ENCODE measurements at places on chromosomes 2 and 18.
A peak's percentile ranks its signal among the peaks of the same experiment; 100 is the strongest.

DNA sequence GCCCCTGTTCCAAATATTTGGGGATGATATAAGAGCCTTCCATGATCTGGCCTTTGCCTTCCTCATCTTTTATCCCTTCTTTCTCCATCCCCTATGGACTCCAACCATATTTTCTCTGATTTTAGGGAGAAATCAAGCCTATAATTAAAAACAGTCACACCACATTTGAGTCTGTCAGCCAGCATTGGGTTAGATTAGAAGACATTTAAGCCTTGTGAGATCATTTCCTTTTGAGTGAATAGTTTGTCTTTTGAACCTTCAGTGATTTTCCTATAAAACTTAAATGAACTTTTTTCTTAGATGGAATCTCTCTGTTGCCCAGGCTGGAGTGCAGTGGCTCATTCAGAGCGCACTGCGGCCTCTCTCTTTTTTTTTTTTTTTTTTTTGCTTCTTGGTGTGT lies 7.6 kb upstream of the C18orf32 start:
- DNase-seq = no peak

GRCh38 chr2:136247204-136247950 lies 129.4 kb upstream of the CXCR4 start:
- no peak for DNase-seq

DNA sequence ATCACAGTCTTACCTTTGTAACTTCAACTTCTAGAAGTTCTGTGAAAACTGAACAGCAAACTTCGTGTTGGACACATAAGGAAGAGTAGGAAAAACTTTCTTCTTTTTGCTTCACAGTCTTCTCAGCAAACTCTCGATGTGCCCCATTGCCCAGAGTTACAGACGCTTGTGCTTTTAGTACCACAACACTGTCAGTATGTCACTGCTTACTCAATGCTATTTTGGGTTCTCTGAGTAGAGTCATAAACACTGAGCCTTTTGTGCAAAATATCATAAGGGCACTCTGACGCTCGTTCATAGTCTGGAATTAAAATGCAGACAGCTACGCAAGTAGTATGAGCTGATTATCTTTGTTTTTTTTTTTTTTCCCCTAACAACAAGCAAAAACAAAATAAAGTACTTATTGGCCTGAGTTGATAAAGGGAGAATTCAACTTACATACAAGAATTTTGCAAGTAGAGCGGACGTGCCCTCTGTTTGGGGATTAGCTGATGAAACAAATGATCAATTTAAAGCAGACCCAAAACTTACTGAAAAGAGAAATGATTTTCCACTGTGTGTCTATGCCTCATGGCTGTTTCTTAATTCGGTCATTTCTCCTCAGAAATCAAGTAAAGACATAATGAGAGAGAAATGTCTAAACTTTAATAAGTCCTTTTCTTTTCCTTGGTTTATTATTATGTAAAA lies at the start of gene CDH19:
CDH19 (minus strand) TSS at position 150 of the 687 bp plus-strand sequence. CDS start 31,886 bp downstream, outside the sequence.
- DNase-seq = no peak

GRCh38 chr2:216126943-216127342 lies 17.8 kb downstream of the XRCC5 start:
- no peak for DNase-seq

DNA sequence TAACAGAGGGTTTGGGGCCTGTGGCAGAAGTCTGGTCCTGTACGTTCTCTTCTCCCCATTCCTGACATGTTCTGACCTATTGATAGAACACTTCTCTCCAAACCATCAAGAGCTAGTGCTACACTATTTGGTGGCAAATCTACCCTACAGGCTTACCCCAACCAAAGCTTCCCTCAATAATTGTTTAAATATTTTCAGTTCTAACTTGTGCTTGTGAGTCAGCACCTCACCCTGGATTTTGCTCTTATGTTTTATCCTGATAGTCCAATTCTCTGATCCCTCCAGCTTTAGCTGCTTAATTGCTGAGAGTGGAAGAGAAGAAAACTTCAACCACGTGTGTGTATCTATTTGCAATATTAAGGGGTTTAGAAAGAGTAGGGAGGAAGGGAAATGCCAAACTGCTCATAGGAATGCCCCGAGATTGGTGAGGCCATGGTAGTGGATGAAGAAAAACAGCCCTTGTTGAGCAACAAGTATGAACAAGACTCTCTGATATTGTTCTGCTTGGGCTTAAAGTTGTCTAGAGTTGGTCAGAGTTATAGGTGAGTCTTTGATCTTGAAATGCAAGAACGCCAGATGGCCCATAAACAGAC lies 67.8 kb upstream of the PARD3B start:
- DNase-seq = no peak

GRCh38 chr18:49028801-49029506 lies 78.2 kb upstream of the SMAD7 start:
- no peak for DNase-seq

DNA sequence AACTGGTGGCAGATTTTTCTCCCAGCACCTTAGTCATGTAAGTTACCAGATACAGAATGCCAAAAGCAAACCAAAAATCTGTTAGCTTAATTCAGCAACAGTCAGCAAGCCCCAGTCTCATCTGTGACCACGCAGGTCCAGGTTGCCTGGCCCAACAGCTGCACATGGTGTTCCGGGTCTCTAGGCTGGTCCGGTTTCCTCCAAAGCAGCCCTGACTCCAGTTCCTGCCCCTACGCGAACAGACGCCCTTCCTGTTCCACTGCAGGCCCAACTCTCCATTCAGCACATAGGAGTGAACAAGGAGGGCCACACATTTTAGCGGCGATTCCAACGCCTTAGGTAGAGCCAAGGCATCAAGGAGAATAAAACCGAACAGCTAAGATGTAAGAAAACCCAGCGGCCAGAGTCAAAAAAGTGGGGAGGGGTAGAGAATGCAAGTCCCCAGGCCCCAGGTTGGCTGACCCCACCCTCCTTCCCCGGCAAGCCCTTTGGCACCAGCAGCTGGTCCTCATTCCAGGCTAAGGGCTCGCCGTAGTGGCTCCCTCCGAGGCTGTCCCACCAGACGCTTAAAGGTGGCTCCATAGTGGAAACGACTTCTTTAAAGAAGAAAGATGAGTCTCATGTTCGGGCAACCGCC lies 1.5 kb downstream of the STK25 start:
- DNase-seq = no peak

GRCh38 chr2:86285571-86285970 lies 51.9 kb downstream of the REEP1 start:
- no peak for DNase-seq

DNA sequence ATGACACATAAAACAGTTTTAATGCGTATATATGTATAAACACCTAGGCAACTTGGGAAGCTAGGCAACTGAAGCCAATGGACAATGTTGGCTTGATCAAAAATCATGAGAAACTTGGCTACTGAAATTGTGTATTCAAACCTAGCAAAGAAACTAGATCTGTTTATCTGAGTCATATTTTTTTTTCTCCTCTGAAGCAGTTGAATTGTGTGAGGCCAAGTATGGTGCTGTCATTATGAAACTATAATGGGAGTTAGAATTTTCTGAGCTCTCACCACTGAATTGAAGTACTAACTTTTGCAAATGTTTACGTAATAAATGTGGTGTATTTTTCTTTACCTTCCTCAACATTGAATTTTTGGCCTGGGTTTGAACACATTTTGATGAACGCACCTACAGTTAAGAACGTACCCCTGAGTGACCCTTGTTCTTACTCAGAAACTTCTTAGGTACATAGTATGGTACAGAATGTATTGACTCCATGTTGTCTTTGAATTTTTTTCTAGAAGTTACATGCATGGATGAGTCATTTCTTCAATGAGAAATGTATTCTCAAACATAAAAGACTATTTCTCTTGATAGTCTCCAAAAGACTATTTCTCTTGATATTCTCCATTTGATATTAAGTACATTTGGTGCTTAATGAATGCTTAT lies 23.8 kb downstream of the CD28 start:
- no peak for DNase-seq

- no peak for DNase-seq
Observed at GRCh38 chr2:152468899-152469692, 134.1 kb downstream of the FMNL2 start.

GRCh38 chr2:118049816-118050140 lies 35.9 kb upstream of the CCDC93 start:
- DNase-seq = no peak

- no peak for DNase-seq
Observed at GRCh38 chr2:201730651-201731285, 32.3 kb upstream of the MPP4 start.

- DNase-seq = peak; percentile 68
Observed at GRCh38 chr2:191150600-191151330, at the start of gene STAT4. TSS of gene STAT4 (minus strand) at chr2:191150994. CDS start at chr2:191148203, 2,791 bp downstream.

DNA sequence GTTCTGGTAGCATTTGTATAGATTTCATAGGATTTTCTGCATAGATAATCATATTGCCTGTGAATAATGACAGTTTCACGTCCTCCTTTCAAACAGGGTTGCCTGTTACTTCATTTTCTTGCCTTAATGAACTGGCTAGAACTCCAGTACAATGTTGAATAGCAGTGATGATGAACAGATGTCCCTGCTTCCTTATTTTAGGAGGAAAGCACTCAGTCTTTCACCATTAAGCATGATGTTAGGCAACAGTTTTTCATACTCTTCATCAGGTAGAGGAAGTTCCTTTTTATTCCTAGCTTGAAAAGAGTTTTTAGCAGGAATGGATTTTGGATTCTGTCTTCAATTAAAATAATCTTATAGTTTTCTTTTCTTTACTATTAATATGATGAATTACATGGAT lies 39.7 kb downstream of the C2orf76 start:
- no peak for DNase-seq

DNA sequence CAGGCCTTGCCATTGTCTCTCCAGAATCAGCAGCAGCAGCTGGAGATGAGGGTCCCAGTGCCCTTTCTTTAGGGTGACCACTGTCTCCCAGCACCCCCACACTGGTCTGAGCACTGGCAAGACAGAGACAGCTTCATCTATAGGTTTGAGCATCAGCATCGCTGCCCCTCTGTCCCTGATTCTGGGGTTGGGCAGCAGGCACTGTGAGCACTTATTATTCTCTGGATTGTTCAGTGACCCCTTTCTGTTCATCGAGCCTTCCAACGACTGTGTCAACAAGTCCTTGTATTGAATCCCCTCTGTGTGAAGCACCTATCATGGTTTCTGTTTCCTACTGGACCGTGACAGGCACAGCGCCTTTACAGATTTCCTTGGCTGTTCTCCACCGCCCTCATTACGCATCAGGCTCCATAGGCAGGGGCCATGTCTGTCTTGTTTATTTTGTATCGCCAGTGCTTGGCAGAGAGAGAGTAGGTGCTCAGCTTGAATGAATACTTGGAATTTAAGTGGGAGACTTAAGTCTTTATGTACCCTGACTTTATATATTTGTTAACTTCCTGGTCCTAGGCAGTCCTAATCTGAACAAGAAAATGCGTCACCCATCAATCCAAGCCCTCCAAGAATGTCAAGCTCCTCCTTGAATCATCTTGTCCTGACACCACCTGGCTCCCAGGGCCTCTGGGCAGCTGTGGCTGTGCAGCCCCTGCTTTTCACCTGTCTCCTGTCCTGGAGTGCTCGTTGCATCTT lies 11.4 kb downstream of the MALL start:
- no peak for DNase-seq

GRCh38 chr2:23009545-23010149 lies 375.3 kb upstream of the KLHL29 start:
- no peak for DNase-seq

DNA sequence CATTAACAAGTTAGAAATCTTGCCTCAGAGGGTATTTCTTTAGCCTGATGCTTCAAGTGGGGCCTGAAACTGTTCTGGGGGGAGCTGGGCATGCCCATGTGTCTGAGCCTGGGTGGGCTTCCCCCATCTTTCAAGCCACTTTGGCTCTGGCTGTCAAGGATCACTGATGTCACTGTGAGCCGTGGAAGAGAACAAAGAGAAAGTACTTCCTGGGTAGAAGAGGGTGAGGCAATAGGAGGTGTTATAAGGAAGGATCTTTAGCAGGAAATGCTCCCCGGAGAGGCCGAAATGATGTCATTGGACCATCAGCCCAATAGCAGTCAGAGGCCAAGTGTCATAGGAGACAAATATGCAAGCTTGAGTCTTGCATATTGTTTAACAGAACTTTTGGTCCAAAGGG lies 228.4 kb upstream of the MEX3C start:
- DNase-seq = no peak

DNA sequence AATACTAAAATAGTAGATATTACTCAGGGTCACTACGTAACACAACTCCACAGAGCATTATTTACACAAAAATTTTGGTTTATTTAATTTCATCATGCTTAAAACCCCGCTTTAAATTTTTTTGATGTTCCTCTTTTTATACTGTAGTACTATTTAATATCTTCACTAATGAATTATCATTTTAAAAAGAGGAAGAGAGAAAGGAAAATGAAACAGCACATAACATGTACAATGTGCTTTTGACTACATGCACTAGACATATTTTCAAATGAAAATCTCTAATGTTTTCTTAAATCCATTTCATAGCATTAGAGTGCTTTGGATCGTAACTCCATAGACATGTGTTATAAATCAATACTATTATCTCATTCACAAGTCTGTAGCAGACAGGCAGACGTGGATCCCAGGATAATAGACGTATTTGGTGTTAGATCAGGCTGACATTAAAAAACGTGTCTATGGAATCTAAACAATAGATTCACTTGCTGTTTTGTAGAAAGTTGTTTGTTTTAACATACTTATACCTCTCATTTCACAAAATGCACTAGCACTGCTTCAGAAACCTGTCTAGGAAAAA lies 897.0 kb downstream of the CPS1 start:
- no peak for DNase-seq

GRCh38 chr2:27537287-27537686 lies 40.6 kb downstream of the GCKR start:
- DNase-seq = no peak

GRCh38 chr2:985317-985898 lies 34.8 kb downstream of the SNTG2 start:
- DNase-seq = no peak

DNA sequence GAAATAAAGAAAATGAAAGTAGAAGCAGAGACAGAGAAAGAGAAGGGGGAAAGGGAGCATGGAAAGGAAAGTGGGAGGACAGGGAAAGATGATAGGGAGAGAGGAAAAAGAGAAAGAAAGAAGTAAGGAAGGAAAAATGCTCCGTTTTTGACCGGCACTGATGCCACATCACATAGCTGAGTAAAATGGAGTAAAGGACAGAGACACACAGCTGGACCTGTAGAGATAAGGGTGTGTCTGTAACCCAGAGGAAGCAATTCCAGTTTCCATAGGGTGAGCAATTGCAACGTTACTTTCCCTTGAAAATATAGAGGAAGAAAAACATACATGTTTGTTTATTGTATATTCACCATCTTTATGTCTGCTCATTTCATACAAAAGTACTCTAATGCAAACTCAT lies 1866.9 kb upstream of the PIK3C3 start:
- DNase-seq = no peak

- no peak for DNase-seq
Observed at GRCh38 chr18:12883372-12883683, 709 bp downstream of the PTPN2 start.

Data from renal cortex interstitium (tissue), 15 donors.